ENCODE measurements at places on chromosomes 4 and X.

- no peak for DNase-seq
Observed at GRCh38 chr4:10006601-10007435, 14.5 kb downstream of the SLC2A9 start.

- no peak for DNase-seq
Observed at GRCh38 chr4:124199755-124200154, 512.8 kb downstream of the ANKRD50 start.

DNA sequence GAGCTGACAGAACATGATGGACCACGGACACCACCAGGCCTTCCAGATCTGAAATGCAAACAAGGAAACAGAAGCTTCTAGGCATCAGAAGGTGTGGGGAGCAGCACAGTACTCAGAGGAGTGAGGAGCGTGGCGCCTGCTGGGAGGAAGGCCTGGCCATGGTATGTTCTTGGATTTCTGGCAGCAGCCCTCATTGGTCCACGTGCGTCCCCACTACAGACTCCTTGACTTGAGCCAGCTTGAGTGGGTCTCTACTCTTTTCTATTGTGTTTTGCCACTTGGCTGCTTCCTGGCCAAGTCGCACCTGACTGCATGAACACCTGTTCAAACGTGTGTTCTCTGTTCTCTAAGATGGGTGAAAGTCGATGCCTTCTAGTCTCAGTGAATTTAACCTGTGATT, 18.0 kb downstream of the ZNF275 start:
- no peak for DNase-seq

- no peak for DNase-seq
Observed at GRCh38 chr4:143514497-143514896, 995 bp downstream of the SMARCA5 start.

GRCh38 chr4:129602447-129602846, 506.5 kb downstream of the C4orf33 start:
- no peak for DNase-seq

Measured in bone marrow (tissue), 2 donors.